ENCODE measurements at places on chromosomes 7 and 10. TPM values are rescaled to one million over a fixed set of nuclear protein-coding genes. Genes with fewer than 3 reads are reported as not detected.

- DNase-seq = no peak
These were observed 327.3 kb downstream of the PHTF2 start for GRCh38 chr7:78125884-78126283.

DNA sequence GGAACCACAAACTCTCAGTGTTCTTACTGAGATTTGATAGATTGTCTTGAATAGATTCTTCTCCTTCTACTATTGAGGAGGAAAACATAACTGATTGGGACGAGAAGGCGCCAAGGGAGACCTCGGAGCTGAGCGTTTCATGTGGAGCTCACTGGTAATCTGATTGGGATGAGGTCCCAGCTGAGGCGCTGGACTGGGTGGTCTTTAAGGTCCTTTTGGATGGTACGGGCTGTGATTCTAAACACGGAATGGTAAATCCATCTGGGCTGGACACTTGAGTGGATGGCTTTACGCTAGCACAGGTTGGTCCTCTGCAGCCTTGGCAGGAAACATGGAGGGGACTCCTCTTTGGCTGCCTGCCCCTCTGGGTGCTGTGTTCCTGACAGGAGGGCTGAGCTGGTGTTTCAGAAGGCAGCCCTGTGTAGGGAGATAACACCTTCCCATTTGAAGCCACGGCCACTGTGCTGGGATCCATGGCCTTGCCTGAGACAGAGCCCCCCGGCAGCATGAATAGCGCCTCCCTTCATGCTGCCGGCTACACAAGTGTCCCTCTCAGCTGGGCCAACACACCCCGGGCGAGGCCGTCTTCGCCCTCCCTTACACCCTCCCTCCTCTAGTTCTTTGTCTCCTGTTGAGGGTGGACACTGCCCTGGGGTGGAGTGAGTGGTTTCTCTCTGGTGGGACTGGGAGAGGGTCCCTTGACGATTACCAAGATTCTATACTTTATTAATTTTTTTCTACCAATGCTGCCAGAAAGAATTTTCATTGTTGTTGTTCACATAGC is 203.2 kb upstream of the SHH start:
- DNase-seq = peak; percentile 26

DNA sequence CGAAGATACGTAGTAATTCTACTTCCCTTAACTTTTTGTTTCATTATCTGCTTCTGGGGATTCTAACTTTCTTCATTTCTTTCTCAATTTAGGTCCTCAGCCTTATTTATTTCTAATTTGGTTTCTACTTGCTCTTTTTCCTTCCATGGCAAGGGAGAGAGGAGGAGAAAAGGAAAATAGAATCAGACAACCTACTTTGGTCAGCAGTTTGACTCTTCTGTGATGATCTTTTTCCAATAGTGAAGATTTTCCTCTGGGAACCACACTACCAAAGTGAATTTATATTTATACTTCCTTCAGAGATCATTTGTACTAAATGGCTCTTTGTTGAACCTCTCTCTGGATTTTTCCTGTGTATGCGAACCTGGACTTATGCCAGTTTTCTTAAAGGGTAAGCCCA is 90.2 kb downstream of the TMEM26 start:
- DNase-seq = no peak

DNA sequence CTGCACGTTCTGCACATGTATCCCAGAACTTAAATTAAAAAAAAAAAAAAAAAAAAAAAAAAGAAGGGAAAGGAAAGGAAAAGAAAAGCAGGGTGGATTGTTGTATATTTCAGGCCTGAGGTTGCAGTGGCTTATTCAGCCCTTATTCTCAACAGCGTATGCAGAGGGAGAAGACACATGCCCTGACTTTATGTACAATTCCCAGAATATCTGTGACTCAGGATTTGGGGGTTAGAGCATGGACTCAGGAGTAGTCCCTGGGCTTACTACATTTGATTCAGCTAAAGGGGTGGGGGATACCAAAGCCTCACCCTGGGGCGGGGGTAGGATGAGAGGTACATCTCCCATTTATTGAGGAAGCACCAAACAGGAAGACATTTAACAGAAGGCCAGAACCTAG is 137.4 kb downstream of the MYOF start:
- no peak for DNase-seq

DNA sequence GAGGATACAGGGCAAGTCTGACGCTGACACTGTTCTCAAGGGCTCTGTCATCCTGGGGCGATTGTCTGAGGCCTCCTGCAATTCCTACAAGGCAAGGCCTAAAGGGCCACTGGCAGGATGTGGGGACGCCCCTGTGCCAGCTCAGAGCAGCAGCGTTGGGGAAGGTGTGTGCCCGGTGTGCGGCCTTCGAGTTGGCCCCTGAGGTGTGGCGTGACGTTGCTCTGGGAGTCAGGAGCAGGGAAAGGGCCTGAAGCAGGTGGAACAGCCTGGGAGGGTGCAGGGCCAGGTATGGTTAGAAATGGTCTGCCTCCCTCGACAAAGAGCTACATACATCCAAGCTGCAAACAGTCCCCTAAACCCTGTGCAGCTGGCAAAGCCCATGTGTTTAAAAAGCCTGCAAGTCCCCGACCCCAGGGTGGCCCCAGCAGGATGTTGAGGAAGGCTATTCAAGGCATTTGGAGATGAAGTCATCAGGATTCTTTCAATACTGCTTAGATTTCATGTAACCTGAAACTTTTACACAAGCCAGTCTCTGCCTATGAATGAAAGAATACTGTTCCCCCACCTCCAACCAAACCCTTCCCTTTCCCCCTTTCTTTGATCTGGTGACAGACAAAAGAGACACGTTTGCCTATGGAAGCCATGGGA is 142.5 kb upstream of the TNS3 start:
- no peak for DNase-seq

DNA sequence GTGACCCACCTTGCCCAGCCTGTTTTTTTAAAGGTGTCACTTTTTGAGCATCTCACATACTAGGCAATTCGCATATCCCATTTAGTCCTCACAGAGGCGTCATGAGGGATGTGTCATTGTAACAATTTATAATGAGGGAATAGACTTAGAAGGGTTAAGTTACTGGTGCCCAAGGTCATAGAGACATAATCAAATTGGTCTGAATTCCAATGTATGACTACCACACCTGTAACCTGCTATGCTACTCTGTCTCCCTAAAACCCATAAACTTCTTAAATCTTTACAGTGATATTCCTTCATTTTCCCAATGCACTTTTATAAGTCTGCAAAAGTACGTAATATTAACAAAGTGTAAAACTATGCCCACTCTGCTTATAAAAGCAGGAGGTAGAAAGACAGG is 7.1 kb downstream of the ZMYND11 start:
- DNase-seq = no peak

DNA sequence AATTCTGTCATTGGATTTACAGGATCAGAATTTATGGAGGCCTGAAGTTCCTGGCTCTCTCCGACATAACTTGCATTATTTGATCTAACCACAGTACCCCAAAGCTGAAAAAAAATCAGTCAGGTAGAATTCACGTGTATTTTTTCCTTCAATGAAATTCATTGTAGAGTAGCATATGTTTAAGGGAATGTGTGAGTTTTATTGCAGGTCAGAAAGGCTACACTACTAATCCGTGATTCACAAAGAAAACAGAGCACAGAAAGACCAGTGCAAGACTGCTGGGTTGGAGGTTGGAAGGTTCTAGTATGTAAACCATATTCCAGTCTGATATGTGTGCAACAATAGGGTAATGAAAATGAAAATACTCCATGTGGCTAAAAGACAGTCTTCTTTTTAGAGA is 247.0 kb upstream of the FERD3L start:
- DNase-seq = no peak

DNA sequence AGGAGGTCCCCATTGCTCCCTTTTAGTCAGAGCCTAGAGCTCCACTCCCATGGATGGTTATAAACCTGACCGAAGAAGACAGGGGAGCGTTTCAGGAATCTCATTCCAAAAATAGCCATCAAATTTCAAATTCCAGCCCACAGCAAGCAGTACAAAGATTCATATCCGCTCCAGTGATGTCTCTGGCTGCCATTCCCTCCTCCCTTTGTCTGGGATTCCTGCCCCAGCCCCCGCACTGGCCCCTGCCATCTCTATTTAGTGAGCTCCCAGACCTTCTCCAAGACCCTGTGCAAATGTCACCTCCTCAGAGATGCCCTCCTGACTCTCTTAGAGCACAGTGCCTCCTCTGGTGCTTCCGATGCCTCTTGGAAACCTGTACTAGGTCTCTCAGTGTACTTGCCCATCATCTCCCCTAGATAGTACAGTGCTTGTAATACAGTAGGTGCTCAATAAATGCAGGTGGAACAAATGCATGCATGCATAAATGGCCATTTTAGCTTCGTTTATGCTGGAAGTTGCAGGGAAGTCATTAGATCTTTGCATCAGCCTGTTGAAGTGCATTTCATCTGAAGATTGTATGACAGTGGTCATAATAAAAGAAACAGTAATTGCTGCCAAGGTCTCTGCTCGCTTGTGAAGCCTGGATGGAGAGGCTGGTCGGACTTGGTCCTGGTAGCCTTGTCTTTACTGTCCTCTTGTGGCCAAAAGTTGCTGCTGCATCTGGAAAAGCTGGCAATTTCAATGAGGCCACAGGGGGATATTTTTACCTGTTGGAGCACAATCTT is 32.0 kb upstream of the HABP2 start:
- DNase-seq = peak; percentile 81

DNA sequence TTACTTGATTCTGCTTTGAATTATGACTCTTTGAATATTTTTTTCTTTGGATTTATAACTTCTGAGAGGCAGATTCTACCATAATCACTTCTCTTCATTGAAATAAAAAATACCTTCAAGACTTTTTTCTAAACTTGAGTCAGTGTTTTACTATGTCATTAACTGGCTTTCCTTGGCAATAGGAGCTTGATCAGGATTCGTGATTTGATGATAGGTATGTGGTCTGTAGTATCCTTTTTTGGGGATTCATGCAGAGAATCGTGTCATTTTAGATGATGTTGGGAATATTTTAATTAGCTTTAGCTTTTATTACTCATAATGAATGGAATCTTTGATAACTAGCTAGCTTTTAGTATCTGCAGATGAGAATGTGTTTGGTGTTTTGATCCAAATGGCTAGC is 83.3 kb downstream of the PHTF2 start:
- no peak for DNase-seq

DNA sequence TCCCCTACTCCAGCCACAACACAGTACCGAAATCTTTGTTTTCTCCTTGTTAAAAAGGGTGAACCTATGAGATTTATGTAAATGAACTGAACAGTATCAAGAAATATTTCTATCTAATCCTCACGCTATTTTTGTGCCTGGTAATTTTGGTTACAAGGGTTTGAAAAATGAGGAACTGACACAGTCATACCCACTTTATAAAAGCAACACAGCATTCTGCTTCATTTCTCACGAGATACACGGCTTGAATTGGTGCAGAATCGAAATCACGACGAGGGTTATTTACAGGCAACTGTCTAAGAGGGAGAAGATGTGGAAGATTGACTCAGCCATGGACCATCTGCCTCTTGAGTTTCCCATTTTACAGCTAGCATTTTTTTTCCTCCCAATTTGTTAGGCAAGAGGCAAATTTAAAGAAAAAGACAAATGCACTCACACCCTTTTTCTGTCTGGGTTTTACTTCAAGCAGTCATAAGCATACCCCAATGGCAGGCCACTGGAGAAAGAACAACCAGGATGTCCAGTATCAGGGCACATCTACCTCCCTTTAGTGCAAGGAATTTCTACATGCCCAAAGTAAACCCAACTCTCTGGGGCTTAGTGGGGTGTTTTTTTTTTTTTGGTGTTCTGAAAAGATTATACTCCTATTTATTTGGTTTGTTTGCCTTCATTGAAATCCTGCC is 108.1 kb downstream of the ITGB8 start:
- no peak for DNase-seq

DNA sequence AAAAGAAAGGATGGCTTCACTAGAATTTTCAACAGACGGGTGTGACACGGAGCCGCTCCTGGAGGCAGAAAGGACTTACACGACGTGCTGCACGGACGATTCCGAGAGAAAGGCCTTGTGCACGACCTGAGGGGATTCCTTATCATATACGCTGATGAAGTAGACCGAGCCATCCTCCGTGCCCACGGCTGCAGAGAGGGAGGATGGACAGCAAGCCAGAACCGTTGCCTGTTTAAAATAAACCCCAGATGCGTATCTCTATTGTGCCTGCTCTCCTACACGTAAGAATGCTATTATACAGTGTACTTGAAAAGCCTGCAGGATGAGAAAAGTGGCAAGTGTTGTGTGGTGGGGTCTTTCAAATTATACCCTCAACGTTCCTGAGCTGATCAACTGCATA is 38.4 kb downstream of the CFAP43 start:
- no peak for DNase-seq

DNA sequence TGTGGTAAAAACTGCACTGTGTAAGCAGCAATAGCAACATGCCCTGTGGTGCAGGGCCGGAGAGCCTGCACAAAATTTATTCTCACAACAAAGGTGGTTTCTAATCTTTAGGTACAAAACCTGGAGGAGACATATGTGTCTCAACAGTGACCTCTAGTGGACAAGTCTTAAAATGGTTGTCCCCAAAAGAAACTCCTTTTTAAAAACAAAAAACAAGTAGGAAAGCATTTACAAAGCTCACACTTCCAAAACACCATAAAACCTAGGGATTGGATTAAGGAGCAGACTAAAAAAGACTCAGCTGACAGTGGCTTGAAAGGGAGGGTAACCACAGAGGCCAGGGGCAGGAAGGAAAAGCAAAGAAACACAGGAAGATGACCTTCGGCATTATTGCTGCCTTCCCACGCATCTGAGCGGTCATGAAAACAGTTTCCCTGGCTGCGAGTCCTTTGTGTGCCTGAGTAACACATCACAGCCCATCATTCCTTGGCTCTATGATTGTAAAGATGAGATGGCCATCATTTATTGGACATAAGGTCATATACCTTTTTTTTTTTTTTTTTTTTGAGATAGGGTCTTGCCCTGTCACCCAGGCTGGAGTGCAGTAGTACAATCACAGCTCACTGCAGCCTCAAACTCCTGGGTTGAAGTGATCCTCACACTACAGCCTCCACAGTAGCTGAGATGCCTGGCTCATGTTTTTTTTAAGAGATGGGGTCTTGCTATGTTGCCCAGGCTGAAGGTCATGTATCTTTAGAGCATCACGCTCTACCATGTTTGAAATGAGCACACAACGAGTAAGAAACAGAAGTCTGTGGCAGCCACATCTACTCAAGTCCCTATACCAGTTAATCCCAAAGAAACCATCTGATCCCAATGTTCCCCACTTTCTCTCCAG is 39.5 kb downstream of the RSU1 start:
- DNase-seq = no peak

DNA sequence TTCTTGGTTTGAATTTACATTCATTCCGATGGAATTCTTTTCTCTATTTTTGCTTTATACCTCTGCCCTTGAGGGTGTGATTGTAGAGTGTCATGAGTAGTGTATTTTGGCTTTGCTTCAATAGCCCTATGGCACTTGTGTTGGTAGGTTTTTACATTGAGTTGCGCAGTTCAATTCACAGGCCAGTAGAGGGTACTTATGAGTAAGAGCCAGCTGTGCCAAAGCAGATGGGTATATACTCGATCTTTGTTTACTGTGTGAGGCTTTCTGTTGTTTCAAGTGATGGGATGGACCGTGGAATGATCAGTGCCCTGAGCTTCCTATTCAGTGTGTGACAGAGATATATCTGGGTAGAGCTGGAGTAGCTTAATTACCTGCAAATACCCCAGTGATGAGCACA is 4.3 kb upstream of the AKR1C3 start:
- no peak for DNase-seq

Gene KCND2
- total RNA-seq = 1.9 TPM

Gene EGR2
- total RNA-seq = 11.4 TPM

Gene POLR2J2
- 22.1 TPM for total RNA-seq

Gene CALML3
- not detected for total RNA-seq

Gene ENKUR
- 0.36 TPM for total RNA-seq

Gene SEMA3D
- total RNA-seq = 30.8 TPM

Gene MBL2
- total RNA-seq = not detected

Gene PTF1A
- not detected for total RNA-seq

Gene NPFFR1
- 0.06 TPM for total RNA-seq

Gene COMMD3
- total RNA-seq = 43.7 TPM

Gene SLC13A1
- not detected for total RNA-seq

Gene RARRES2
- 73.1 TPM for total RNA-seq
